ENCODE measurements at places on chromosomes 6 and 20. TPM values are rescaled to one million over a fixed set of nuclear protein-coding genes. Genes with fewer than 3 reads are reported as not detected.

CD2AP gene
- 29.3 TPM for total RNA-seq

HTR1B gene
- total RNA-seq, result not detected

MRPL2 gene
- total RNA-seq, result 108 TPM

CCM2L gene
- not detected for total RNA-seq

PRSS16 gene
- total RNA-seq, result 0.46 TPM

PXDC1 gene
- not detected for total RNA-seq

SF3B5 gene
- total RNA-seq, result 278 TPM

REM1 gene
- total RNA-seq, result not detected

SLC22A2 gene
- total RNA-seq, result not detected

PAK5 gene
- total RNA-seq, result not detected

PTCRA gene
- total RNA-seq, result not detected

ID4 gene
- total RNA-seq, result not detected

ADGRF4 gene
- not detected for total RNA-seq

AKAP12 gene
- total RNA-seq, result 1.4 TPM

LY6G6D gene
- total RNA-seq, result not detected

PEX3 gene
- 27.9 TPM for total RNA-seq

FAM50B gene
- total RNA-seq, result 7.5 TPM

CAGE1 gene
- 0.13 TPM for total RNA-seq

ASIP gene
- not detected for total RNA-seq

WFDC5 gene
- not detected for total RNA-seq

BMP5 gene
- not detected for total RNA-seq

TEAD3 gene
- total RNA-seq, result 0.70 TPM

GPR63 gene
- total RNA-seq, result 1.7 TPM

SEMG2 gene
- not detected for total RNA-seq

TRIM38 gene
- total RNA-seq, result 8.6 TPM

C20orf202 gene
- total RNA-seq, result not detected

PIGU gene
- total RNA-seq, result 24.8 TPM

RAET1L gene
- not detected for total RNA-seq

DEFB132 gene
- total RNA-seq, result not detected

ADGRB3 gene
- not detected for total RNA-seq

IBTK gene
- 26.1 TPM for total RNA-seq

CDH26 gene
- total RNA-seq, result 1.1 TPM

CCN6 gene
- total RNA-seq, result not detected

CLDN20 gene
- total RNA-seq, result not detected

CCDC170 gene
- not detected for total RNA-seq

EYS gene
- total RNA-seq, result not detected

RWDD1 gene
- 51.0 TPM for total RNA-seq

PFDN4 gene
- total RNA-seq, result 42.9 TPM

NRM gene
- total RNA-seq, result 26.9 TPM

HLA-DRA gene
- 12.9 TPM for total RNA-seq

CYP21A2 gene
- total RNA-seq, result 0.23 TPM

Measured in activated CD8-positive, alpha-beta memory T cell treated with anti-CD3 and anti-CD28 coated beads for 36 hours (primary cell).